Right atrium auricular region (tissue), 2 donors: ENCODE measurements at places on chromosomes 2 and 18.
A peak's percentile ranks its signal among the peaks of the same experiment; 100 is the strongest.

GRCh38 chr18:37529296-37529695, 36.3 kb downstream of the CELF4 start:
- no peak for DNase-seq

DNA sequence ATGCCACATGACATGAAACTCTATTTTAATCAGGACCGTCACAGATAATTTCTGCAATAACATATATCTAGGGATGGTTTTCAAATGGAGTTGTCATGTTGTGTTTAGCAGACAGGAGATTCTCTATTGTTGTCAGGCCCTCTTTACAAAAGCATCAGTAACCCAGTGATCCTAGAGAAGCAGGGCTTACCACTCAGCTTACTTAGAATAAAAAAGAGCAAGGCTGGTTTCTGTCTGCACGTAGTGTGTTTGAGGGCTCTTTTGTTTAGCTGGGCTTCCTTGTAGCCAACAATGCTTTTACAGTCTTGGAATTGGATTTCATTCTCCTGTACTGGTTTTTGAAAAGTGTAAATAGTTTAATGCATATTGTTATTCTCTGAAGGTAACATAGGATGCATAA, 210.5 kb upstream of the NRP2 start:
- no peak for DNase-seq

- DNase-seq: no peak
Measured at GRCh38 chr2:33213244-33213643, 263.2 kb upstream of the RASGRP3 start.

DNA sequence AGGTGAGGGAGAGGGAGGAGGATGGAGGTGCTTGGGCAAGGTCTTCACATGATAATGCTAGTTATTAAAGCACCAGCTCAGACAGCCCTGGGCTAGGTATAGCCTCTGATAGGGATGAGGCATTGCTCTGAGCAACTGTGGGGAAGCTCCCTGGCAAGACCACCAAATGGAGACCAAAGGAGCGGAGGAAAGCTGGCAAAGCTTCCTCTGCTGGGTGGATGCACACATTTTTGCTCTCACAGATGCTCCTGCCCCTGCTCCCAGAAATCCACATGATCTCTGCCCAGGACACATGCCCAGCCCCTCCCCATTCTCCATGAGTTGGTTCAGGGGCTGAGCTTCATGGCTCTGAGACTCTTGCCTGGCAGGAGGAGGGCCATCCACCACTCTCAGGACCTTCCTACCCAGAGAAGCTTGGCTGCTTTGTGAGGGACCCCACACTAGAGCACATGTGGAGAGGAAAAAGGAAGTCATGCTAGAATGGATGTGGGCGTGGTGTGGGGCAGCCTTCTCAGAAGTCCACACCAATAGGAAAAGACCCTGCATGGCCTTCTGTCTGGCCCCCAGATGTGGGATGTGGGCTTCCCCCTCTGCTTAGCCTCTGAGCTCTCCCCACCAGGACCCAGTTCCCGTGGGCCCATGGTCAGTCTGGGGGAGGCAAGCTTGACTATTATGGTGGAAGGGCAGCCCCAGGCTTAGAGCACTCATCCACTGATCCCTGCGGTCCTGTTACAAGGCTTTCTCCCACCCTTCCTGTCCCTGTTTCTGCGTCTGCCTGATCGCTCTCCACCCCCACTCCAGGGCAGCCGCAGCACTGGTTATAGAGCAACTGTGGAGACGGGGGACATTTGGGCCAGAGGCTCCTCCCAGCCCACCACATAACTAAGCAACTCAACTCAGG, 10.5 kb upstream of the CYP26B1 start:
- peak; percentile 51 for DNase-seq

- DNase-seq: no peak
Measured at GRCh38 chr2:5588601-5589000, 103.6 kb upstream of the SOX11 start.

GRCh38 chr18:52670896-52671295, 330.9 kb downstream of the DCC start:
- DNase-seq: no peak

DNA sequence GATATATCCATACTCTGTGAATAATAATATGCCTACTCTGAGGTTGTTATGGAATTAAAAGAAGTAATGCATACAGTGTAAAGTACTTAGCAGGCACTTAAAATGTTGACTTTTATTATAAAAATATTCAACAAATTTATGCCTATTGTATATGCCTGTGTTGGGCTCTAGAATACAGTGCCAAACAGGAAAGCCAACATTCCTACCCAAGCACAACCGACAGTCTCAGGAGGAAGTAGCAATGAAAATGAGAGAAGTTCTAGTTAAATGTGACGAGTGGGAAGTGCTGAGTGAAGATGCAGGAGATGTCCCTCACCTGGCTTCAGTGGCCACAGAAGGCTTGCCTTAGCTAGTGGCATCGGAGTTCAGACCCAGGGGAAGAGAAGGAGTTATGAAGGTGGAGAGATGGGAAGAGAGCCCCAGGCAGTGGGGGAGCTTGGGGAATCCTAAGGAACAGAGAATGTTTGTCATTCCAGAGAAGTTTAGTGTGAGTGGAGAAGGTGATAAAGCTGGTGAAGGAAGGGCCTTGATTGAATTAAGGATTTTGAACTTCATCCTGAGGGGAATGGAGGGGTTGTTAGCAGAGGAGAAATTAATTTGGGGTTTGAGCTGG, 105.4 kb upstream of the CNGA3 start:
- no peak for DNase-seq

- no peak for DNase-seq
Measured at GRCh38 chr2:71330155-71330554, 1.4 kb upstream of the ZNF638 start.

GRCh38 chr2:212940816-212941215, 210.6 kb downstream of the IKZF2 start:
- no peak for DNase-seq

GRCh38 chr2:166334805-166335204, 40.9 kb downstream of the SCN9A start:
- no peak for DNase-seq

- no peak for DNase-seq
Measured at GRCh38 chr2:174606336-174606735, 8.7 kb upstream of the WIPF1 start.

DNA sequence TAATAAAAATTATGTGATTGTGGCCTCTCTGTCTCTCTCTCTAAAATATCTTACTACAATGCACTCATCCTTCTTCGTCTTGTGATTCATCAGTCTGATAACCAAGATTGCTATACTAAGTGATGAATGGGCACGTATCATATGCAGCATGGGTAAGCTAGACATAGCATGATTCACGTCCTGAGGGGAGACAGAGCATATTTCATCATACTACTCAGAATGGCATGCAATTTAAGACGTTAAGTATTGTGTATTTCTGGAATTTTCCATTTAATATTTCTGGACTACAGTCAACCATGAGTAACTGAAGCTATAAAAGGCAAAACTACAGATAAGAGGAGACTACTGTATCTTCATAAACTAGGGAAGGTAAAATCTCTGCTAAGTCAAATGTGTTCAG, 97.0 kb upstream of the CD226 start:
- DNase-seq: no peak

DNA sequence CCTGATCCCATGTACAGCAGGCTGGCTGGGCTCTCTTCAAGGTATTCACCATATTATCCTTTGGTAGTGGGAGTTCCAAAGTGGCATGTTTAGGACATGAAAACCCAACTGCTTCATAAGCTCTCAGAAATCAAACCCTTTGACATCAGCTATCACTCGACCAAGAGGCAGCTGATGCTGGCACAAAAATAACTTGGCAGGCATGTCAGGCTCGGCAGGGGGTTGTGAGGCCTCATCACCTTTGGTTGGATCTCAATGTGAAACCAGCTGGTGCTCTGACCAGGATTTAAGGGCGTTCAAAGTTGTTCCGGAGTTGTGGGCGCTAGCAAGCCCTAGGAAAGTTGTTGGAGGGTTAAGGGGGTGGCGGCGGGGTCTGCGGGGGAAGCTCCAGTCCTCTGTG, 171.9 kb downstream of the FHOD3 start:
- no peak for DNase-seq

GRCh38 chr2:8676191-8676920, 5.5 kb upstream of the ID2 start:
- DNase-seq: peak; percentile 97

DNA sequence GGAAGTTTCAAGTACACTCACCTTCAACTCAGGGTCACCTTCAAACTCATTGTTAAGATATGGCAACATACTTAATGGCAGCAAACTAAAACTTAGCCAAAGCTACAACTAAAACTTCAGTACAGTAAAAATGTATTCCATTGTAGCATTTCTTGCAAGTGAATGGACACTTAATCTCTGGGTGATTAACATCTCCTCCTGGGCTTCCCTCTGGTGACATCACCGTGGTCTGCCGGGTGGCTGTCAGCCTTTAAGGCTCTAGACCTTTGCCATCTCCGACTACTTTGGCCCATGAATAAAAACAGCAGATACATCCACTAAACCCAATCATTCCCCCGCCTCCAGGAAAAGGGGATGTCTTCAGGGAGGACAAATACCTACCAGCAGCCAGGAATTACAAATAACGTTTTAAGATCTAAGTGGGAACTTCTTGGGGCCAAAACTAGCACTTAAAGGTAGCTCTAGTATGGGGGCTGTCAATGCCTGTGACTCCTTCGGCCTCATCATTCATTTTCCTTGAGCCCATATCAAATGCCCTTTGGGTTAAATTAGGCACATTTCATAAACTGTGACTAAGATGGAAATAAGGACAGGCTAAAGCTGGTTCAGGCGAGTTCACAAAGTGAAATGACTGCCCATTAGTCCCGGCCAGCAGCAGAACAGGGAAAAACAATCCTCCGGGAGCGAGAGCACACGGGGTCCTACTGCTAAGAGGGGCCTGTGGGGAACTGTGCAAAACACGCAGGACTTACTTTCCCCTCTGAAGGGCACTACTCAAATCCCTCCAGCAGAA, 1.1 kb downstream of the TFCP2L1 start:
- DNase-seq: no peak
